D721Med (cell line): ENCODE measurements at places on chromosomes 13 and 19.

- DNase-seq: no peak
Observed at GRCh38 chr13:55245005-55245644, 1895.6 kb upstream of the PRR20A start.

DNA sequence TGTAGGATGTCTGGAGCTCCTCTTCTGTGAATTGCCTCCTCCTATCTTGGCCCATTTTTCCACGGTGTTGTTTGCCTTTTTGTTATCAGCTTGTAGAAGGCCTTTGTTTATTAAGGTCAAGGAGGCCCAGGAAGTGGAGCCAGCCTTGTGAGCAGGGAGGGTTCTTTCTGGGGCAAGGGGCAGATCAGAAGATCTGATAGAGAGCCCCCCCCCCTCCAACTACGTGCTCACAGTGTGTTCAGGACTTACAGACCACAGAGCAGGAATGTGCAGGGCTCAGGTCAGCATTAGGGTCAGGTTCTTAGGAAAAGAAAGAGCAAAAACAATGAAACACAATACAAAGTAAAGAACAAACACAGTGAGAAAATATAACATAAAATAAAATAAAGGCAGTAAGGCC, 59.4 kb downstream of the CCNE1 start:
- DNase-seq: no peak

GRCh38 chr19:18506101-18506930, 15.6 kb downstream of the ELL start:
- DNase-seq: no peak

GRCh38 chr13:23919006-23919405, 21.7 kb upstream of the C1QTNF9B start:
- no peak for DNase-seq

GRCh38 chr19:48720251-48720612, 707 bp upstream of the MAMSTR start:
- no peak for DNase-seq

DNA sequence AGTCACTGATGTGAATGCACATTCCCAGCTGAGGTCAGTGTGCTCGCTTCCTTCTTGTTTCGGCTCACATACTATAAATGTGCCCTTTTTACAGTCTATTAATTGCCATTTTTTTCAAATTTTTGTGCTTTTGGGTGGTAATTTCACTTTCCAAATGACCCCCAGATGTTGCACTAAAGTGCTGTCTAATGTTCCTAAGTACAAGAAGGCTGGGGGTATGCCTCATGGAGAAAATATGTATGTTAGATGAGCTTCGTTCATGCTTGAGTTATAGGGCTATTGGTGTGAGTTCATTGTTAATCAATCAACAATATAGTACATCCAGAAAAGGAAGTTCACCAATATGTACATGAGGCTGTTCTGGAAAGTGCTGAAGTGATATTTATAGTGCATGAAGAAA, 84.7 kb downstream of the KL start:
- DNase-seq: no peak

GRCh38 chr19:18205200-18205892, 1.5 kb upstream of the RAB3A start:
- DNase-seq: no peak

DNA sequence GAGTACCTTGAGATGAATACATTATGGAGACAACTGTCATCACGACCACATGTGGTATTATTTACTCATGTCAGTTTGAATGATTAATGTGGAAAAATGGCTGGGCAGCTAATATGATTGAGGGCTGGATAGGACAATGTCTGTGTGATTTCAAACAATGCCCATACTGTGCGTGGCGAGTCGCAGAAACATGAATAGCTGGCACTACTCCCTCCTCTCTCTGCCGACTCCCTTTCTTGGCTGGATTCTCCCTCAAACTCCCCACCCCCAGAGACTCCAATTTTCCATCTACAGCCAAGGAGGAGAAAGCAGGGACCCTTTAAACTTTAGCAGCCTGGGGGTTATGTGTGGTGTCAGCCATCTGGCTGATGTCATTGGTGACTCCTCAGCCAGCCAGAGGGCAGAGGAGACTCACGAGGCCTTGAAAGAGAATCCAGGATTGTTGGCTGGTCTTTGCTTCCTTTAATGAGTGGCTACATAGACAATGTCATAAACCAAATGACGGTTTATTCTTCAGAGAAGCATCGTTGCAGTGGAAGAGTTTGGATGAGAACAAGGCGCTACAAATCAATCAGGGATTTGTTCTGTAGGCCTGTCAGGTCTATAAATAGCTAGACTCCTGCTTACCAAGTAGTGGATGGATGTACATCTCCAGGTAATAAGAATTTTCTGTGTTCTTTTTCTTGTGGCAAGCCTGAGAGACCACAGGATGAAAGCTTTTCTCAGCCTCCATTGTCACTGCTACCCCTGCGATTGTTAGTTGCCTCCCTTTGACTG, 165.6 kb downstream of the DLEU7 start:
- DNase-seq: no peak

DNA sequence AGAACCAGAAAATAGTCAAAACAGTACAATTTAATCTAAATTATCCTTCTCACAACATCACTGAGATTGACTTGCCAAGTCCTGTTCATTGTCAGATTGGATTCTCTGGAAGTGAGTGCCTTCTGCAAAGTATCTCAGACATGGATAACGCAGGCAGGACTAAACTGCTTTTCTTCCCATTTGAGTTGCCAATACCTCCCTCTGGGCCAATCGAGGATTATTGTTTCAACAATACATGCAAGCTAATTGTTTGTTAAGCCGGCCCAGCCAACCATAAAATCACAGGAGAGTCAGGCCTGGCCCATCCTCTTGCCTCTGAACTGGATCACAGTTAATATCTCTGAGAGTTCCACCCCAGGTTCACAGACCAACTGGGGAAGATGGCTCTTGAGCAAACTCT, 240.0 kb downstream of the ENOX1 start:
- no peak for DNase-seq

- no peak for DNase-seq
Observed at GRCh38 chr13:93976528-93976927, 503.0 kb downstream of the DCT start.

GRCh38 chr13:80668452-80668851, 327.5 kb upstream of the SPRY2 start:
- DNase-seq: no peak

DNA sequence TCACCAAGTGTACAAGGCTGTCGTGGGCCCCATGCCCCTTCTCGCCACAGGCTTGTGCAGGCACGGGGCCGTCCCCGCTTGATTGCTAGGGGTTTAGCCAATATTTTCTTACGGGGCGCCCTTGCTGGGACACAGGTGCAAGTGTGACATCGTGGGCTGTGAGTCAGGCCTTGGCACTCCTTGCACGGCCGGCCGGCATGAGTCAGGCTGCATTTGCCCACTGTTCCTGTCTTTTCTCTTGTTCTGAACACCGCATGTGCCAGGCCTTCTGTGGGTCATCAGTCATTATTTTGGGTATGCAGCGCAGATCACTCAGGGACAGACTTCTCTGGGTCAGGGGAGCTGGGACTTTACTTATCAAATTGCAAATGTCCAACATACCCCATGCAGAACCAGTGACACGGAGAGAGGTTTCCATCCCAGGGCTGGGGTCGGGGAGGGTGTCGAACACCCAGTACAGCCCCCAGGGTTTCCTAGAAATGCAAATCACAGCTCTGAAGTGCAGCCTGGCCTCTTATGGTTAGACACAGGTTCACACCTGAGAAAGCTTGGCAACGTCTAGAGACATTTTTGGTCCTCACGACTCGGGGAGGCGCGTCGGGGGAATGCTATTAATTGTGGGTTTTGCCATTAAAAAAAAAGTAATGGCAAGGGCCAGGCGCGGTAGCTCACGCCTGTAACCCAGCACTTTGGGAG, 22.5 kb upstream of the KLF2 start:
- DNase-seq: no peak

- DNase-seq: no peak
Observed at GRCh38 chr19:2054763-2055162, 3.7 kb upstream of the MKNK2 start.

GRCh38 chr19:32611161-32611560, 30.2 kb downstream of the PDCD5 start:
- no peak for DNase-seq

DNA sequence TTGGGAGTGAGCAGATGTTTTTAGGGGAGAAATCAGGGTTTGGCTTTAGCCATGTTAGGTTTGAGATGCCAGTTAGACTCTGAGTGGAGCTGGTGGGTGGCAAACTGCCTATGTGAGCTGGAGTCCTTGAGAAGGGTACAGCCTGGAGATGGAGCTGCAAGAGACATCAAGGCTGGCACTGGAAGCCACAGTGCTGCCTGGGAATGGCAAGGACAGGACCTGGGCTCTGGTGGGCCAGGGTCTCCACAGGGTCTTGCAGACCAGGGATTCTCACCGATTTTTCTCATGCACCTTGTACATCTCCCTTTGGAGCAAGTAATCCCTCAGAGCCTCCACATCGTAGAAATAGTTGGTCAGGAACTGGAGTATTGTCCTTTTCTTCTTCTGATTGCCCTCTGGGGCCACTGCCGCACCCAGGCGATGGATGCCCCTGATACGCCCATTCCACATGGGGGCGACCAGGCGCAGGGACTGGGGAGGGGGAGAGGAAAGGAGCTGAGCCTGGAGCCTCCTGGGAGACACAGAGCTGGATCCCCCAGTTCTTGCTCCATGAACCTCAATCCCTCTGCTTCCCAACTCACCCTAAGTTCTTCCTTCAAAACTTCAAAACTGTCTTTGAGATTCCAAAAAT, 1.7 kb downstream of the DMAC2 start:
- DNase-seq: no peak

- DNase-seq: no peak
Observed at GRCh38 chr13:51958217-51958547, 53.1 kb downstream of the ATP7B start.

DNA sequence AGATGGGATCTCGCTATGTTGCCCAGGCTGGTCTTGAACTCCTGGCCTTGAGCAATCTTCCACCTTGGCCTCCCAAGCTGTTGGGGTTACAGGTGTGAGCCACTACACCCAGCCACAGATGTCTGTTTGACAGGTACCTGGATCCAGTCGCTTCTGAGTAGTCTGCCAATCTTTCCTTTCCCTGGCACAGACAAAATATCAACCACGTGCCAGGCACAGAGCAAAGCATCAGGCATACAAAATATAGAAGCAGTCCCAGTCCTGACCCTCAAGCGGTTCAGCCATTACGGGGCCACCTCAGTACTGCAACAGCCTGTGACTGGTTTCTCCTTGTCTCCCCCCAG, 3.8 kb downstream of the ELAVL1 start:
- DNase-seq: no peak

DNA sequence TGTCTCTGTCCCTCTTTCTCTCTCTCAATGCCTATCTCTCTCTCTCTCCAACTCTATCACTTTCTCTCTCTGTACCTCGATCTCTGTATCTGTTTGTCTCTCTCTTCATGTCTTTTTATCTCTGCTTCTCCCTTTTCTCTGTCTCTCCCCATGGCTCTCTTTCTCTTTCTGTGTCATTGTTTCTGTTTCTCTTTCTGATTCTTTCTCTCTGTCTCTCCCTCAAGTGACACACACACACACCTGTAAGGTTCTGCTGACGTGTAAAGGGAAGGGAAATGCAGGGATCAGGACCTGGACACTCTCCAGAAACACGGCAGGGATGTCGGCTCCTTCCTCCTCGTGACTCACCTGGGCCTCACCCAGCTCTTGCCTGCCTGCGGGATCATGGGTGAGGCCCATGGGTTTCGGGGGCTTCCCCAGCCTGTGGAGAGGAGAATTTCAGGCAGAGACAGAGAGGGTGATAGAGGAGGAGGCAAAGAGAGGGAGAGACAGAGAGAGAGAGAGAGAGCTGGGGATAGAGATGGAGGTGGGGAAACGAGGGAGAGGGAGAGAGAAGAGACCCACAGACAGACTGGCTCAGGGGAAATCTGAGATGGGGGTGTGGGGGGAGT, 5.4 kb upstream of the PLAUR start:
- no peak for DNase-seq

DNA sequence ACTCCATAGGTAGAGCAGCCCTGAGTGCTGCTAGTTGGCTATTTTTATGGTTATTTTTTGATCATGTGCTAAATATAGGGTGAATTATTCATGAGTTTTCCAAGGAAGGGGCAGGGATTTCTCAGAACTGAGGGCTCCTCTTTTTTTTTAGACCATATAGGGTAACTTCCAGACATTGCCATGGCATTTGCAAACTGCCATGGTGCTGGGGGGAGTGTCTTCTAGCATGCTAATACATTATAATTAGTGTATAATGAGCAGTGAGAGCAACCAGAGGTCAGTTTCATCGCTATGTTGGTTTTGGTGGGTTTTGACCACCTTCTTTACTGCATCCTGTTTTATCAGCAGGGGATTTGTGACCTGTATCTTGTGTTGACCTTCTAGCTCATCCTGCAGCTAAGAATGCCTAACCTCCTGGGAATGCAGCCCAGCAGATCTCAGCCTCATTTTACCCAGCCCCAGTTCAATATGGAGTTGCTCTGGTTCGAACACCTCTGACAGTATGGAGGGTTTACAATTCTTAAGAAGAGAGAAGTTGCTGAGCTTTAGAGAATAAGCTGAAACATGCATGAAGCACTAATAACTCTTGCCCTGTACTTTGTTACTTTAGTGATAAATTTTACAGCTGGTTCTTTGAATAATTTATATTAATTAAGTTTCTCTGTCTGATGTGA, 31.7 kb downstream of the CEACAM1 start:
- DNase-seq: no peak

DNA sequence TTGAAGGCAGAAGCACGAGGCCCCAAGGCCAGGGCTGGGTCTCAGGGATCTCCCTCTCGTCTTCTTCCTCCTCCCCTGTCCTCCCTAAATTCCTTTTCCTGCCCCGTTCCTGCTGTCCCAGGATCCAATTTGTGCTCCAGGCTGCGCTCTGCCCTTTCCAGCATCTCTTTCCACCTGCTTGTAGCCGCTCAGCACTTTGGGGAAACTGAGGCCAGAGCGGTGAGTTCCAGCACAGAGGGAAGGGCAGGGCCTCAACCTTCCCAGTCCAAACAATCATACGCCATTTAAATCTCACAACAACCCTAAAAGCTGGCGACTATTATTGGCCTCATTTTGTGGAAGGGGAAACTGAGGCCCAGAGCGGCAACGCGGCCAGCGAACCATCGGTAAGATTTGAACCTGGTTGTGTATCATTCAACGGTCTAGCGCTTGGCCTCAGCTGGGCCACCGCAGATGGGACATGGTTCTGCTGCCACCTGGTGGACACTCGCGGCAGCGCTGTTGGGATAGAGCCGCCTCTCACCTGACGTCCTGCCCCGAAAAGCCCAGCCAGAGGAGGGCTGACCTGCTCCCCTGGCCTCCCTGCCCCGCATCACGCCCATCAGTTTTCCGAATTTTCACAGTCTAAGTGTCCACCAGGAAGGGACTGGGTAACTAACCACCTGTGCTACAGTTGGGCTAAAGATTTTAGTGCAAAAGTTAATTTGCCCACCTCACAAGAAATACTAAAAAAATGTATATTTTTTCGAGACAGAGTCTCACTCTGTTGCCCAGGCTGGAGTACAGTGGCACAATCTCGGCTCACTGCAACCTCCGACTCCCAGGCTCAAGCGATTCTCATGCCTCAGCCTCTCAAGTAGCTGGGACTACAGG, 4.2 kb upstream of the RPL18A start:
- peak; percentile 92 for DNase-seq

GRCh38 chr13:75432045-75432444, 49.9 kb downstream of the TBC1D4 start:
- no peak for DNase-seq

GRCh38 chr13:25169356-25169755, 2.7 kb downstream of the AMER2 start:
- no peak for DNase-seq
